NCI-H774 (cell line): ENCODE measurements at places on chromosomes 2 and 18.

DNA sequence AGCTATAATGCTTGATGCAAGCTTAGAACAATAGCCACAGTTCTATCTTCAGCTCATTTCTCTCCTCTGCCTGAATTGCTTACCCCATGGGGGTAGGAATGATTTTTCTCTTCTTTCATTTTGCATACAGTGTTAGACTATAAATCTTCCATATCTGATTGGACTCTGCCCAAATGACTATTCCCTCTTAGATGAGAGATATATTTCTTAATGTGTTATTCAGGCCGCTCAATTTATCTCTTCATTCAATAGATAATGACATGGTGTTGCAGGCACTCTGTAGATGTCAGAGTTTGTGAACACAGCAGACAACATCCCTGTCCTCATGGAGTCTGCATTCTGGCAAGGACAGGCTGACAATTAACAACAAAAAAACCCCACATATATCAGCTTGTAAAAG lies 443.7 kb upstream of the CELF4 start:
- no peak for DNase-seq

GRCh38 chr2:182542501-182543258 lies 115.8 kb upstream of the PDE1A start:
- no peak for DNase-seq

DNA sequence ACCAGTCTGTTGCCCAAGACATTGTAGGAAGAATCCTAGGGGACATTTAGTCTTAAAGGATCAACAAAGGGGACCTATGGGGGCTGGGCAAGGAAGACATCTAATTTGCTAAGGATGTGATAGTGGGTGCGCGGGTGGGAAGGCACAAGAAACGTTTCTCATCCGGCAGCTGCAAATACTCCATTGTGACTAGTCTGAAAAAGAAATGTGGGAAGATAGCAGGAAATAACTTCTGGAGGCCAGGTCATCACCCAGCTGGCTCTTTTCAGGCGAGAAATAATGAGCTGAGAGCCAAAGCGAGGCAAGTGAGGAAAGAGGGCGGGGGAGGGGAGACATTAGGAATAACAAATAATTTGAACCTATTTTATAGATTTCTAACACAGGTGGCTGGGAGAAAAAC lies 70.3 kb upstream of the NCK2 start:
- no peak for DNase-seq

DNA sequence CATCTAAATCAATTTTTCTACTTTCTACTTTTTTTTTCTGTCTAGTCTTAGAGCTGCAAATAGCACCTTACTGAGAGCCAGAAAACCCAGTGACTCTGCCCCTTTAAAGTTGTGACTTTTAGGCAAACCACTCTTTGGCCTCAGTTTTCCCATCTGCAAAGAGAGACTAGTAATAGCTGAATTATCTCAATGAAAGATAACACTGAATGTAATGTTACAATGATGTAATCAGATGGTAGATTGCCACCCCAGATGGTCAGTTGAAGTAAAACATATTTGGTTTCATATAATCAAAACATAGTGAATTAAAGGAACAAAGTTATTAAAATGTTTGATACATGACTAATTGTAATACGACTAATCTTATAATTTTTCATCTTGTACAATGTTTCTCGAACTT lies 5.0 kb upstream of the APCDD1 start:
- DNase-seq = no peak

DNA sequence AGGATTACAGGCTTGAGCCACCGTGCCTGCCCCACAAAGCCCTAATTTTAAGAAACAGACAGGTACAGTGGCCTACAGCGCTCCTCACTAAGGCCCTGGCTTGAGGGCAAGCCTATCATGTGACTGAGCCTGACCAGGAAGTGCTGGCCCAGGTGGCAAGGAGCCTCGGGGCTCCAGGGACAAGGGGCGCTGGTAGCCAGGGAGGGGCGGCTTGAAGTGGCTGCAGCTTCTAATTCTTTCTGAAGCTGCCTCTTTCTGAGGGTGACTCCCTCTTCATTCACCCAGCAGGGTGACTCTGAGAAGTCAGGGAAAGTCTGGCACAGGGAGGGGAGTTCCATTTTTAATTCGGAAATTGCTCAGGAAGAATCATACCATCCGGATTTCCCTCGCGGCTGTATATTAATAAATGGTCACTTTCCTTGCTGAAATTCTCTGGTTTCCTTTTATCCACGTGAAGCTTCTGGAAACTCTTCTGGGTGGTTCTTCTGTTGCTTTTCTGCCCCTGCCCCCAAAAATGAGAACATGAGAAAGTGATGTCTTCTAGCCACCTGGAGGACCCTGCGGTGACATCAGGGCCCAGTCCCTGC lies 115.7 kb downstream of the FAM210A start:
- DNase-seq = no peak

DNA sequence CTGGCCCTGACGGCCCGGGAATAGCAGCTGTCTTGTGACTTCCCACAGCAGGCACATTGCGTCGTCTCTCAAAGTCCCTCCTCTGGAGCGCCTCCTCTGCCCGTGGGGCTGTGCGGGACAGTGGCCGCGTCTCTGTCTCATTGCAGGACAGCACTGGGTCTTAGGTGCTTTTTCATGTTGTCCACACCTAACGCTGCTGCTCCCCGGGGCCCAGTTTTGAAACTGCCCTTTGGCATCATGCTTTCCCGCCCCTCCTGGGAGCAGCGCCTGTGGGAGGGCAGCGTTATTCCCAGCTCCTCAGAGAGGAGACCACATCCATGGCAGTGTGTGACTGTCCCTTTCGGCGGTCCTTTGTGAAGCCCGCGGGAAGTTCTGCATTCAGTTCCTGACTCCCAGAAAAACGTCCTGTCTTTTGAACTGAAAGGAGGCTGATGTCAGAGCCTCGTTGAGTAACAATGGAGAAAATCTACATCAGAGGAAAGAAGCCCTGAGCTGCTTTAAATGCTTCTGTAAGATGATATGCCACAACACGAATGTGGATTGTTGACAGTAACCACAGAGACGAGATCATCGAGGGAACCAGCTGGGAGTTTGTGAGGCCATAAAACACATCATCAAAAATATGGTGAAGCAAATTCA lies 226.0 kb downstream of the FAM210A start:
- peak; percentile 74 for DNase-seq

DNA sequence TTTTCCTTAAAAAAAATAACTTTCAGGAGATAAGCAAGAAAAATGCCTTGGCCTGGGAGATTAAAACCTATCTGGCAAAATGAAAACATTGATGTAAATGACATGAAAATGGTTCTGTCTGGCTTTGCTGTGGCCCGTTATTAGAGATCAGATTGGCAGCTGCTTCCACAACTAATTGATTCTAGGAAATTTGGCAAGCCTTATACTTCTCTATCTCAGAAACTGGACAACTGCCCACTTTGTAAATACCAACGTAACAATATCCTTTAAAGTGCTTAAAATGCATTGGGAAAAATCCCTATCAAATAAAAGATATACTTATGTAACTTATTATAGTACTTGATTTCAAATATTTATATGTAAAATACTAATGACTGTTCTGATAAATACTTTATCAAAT lies 14.2 kb upstream of the SKA1 start:
- no peak for DNase-seq

DNA sequence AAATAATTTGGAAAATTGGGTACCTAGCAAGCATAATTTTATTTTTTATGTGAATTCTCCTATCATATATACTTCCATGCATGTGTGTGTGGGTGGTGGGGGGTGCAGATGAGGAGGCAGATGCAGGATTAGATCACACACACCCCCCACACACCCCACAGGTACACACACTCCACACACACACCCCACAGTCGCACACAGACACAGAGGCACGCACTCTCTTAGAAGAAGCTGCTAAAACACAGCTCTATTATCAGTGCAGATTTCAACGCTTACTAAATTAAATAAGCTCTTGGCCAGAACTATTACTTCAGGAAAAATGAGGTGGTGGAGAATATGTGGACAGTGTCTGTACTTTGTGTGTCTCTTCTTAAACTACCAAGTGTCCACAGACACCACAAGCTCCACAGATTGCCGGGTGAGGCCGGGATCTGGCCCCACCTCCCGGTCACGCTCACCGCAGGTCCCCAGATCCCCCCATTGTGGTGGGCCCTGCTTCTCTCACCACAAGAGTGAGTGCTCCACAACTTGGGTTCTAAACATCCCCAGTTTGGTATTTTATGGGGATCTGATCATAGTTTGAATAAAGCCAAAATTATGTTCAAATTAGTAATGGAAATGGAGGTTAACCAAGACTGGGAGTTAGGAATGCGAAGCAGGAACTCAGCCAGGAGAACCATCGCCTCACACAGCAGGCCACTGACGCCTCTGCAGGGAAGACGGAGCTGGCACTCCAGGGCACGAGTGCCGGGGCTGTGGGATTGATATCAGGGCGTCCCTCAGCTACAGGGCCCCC lies 102.1 kb downstream of the PXDN start:
- DNase-seq = no peak

DNA sequence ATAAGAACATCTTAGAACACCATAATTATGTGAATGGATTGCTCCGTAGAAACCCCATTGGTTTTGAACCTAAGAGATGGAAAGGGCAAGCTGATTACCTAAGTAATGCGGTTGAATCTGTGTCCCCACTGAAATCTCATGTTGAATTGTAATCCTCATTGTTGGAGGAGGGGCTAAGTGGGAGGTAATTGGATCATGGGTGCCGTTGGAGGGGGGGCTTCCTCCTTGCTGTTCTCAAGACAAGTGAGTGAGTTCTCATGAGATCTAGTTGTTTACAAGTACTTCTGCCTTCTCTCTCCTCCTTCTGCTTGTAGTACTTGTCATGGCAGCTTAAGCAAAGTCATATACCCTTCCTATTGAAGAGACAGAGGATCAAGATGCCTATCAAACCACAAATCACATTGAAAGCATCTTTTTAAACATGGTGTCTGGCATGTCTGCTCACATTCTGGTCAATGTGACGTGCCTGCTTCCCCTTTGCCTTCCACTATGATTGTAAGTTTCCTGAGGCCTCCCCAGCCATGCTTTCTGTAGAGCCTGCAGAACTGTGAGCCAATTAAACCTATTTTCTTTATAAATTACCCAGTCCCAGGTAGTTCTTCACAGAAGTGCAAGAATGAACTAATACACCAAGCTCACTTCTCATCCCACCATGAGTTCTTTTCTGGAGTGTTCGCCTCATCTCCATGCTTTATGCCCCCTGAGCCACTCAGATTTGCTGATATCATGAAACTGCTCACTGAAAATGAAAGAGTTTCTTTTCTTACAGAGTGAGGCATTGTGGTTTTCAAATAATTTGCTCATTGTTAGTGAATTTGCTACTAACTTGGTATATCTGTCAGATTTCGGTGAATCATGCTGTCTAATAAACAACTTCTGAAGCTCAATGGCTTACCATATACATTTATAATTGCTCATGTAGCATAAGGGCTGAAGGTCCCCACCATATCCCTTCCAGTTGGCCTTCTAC lies 23.6 kb downstream of the KCNE4 start:
- DNase-seq = no peak

DNA sequence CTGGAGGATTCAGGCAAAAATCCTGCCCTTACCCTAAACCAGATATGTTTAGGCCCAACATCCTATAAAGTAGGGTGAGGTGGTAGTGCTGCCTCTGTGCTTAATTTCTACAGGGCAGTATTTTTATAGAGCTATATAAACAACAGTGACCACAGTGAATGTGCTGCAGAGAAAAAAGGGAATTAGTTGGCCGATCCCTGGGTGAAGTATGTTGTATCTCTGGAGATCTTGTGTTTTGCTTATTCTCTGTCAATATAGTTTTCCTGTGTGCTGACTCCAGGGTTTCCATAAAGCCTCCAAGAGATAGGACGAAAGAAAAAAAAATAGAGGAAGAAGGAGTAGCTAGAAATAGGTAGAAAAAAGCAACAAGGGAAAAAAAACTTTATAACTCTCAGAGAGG lies 88.9 kb upstream of the THOC1 start:
- DNase-seq = no peak

- DNase-seq = no peak
Observed at GRCh38 chr2:212098966-212099365, 439.6 kb downstream of the ERBB4 start.

DNA sequence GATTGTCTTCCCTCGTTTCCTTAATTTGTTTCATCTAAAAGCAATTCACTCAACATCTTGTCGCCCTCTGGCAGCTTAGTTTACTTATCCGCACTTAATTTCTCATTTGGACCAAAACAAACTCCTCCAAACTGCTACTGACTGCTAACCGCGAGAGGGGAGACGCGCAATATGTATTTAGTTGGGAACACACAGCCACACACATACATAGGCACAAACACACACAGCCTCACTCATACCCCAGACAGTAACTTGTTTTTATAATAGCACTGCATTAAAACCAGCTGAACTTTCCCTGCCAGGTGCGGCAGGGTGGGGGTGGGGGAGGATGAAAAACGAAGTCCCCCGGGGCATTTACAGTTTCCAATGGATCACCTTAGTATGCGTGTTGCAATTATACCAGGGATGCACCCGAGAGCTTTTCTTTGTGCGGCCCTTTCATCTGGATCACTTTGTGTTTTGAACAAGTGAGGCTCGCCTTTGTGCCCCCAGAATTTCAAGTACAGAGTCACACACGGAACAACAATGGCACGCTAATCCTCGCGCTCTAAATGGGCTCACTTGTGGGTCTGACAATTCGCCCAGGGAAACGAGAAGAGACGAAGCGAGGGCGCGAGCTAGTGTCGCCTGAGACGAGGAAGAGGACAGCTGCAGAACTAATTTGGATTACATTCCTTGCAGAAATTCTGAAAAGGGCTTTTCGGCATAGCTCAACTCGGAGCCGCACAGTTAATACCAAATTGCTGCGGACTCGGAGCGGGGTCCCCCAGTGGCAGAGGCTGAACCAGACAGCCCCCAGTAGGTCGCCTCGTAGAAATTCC lies 2.4 kb downstream of the ERBB4 start:
- DNase-seq = peak; percentile 16

DNA sequence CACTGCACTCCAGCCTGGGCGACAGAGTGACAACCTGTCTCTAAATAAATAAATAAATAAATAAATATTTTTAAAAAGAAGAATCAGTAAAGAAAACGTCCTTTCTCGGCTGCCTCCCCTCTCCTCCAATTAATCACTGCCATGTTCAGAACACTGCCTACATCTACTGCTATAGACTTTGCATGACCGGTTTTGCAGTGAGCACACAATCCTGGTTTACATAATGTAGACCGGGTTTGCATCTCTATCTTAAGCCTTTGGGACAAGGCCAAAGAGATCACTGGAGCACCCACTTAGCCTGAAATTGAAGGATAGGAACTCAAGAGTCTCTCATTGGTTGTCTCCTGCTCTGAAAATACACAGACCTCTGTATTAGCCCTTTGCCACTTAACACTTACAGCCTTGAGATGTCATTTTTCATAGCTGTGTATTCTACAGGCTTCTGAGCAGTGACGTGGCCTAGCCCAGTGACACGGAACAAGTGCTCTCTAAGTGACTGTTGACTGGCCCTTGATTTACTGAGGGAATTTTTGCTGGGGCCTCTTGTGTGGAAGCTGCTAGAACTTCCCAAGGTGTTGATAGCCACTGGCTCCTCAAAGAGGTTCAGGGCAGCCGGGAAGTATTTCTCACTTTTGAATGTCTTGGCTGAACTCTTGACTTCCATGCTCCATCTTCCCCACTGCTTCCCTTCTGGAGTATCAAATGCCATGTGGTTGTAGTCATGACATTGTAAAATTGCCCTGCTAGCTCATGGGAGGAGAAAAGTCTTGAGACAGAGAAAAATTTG lies 45.3 kb upstream of the CCBE1 start:
- no peak for DNase-seq
